ENCODE measurements at places on chromosomes 16 and 17.

DNA sequence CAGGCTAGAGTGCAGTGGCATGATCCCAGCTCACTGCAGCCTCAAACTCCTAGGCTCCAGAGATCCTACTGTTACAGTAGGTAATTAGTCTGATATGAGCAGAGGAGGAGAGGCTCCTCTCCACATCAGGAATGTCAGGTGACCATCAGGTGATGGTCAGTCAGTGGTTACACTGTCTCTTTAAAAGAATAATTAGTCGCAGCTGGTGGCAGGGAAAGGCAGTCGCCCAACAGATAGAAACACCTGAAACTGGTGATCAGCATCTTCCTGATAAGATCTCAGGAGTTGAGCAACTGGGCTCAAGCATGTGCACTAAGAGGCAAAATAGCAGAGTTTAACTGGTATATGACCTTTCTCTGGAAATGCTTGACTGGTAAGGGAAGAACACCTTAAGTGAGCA is 21.5 kb upstream of the ABCA5 start:
- no peak for DNase-seq

DNA sequence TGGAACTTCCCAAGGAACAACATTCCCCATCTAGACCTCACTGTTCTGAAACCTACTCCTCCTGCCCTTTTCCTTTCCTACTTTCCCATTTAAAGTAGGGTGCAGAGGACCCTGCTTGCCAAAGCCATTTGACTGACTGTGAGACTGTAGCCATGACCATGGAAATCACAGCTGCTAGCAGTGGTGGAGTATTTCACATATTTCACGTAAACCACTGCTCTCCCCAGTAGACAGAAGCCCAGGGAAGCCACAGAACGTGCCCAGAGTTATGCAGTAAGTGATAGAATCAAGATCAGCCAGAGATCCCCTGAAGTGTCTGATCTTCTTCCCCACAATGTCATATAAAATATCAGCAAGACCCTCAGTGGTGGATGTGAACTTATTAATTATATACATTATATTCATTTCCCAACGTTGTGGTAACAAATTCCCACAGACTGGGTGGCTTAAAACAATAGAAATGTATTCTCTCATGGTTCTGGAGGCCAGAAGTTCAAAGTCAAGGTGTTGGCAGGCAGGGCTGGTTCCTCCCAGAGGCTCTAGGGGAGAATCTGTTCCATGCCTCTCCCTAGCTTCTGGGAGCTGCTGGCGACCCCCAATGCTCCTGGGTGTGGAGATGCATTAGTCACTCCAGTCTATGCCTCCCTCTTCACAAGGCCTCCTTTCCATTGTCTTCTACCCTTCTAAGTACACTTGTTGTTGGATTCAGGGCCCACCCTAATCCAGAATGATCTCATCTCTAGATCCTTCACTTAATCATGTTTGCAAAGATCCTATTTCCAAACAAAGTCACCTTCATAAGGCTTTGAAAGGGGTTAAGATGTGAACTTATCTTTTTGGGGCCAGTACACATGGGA is 20.7 kb upstream of the PRM1 start:
- no peak for DNase-seq

GRCh38 chr16:53744449-53744848 is 40.5 kb downstream of the FTO start:
- no peak for DNase-seq

- no peak for DNase-seq
Observed at GRCh38 chr16:72811188-72811720, 236.7 kb downstream of the ZFHX3 start.

DNA sequence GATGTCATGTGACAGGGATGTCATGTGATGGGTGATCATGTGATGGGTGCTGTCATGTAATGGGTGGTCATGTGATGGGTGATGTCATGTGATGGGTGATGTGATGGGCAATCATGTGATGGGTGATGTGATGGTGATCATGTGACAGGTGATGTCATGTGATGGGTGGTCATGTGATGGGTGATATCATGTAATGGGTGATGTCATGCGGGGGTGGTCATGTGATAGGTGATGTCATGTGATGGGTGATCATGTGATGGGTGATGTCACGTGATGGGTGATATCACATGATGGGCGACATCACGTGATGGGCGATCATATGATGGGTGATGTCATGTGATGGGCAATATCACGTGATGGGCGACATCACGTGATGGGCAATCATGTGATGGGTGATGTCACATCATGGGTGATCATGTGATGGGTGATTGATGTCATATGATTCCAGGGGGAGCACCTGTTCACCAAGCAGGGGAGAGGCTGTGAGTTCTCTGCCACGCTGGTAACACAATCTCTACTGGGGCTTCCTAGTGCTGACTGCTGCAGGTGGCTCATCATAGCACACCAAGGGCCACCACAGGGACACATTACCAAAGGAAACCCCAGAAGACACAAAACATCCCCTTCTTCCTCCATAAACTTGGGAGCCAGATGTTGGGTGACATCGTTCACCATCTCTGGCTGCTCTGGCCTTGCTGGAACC is 16.5 kb downstream of the CD300LB start:
- DNase-seq: no peak

DNA sequence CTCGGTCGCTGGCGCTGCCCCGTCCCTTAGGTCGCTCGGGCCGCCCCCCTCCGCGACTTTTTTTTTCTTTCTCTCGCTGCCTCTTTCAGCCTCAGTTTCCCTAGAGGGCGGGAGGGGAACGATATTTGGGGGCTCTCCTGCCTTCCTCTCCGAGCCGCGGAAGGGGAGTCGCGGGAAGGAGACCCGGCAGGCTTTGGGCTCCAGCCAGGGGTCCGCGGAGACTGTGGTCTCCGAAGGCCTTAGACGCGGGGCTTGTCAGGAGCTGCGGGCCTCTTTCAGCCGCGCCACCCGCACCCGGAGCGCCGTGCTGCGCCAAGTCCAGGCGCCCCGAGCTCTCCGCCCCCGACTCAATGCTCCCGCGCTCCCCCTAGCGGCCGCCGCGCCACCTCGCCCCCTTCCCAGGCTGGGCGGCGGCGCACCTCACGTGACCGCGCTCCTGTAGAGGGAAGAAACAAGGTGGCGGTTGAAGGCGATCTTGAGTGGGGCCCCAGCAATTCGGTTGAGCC is at the start of gene LRRC37B:
Gene LRRC37B, plus strand, starts transcription at position 427 of the 506 bp plus-strand sequence. CDS start 14,010 bp downstream, outside the sequence.
- DNase-seq: peak; percentile 79

GRCh38 chr16:84613408-84614072 is 4.3 kb downstream of the COTL1 start:
- DNase-seq: no peak

GRCh38 chr17:80097844-80098691 is 3.3 kb upstream of the GAA start:
- no peak for DNase-seq

DNA sequence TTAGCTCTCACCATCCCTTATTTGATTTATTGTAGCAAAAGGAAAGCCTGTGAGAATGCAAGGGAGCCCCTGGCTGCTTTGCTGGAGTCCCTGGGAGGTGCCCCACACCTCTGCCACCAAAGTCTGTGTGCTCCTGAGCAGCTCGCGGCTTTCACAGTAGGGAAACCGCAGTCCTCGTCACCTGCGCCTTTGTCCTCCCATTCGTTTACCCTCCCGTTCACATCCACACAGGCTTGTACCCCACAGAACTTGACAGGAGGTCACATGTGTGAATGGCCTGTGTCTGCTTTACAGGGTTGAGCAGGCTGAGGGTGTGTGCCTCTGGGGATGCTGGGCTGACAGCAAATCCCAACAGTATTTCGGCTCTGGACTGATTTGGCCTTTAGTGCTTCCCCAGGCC is 152.5 kb downstream of the LGALS9B start:
- DNase-seq: no peak

GRCh38 chr17:81831563-81831956 is 1.5 kb downstream of the MCRIP1 start:
- no peak for DNase-seq

DNA sequence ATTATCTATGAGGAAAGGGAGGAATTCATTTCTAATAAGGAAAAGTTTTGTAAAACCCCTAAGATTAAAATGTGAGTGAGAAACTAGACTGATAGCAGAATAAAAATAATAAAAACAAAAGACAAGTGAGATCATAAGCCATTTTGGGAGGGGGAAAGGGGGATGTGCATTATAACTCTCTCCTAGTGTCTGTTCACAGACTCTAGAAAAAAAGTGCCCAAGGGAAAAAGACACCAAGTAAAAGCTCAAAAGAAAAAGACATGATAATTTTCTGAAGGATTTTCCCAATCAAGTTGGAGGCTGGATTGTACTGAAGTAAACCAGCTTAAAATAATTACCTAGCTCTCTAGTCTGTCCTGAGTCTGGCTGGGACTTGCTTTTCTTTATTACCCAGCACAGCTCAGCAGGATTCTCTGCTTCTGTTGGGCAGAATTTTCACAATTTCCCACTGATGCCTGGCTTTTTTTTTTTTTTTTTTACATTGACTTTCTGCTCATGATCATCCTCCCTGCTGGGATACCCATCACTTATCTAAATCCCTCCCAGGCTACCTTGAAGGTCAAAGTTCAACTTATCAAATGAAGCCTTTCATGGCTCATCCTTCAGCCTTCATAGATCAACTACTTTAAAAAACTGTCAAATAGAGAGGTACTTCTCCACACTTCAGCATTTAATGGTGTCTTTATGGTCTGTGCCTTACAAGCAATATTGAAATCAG is 124.2 kb upstream of the KCNJ16 start:
- DNase-seq: no peak

GRCh38 chr17:48522031-48522653 is 8.7 kb downstream of the HOXB1 start:
- no peak for DNase-seq

GRCh38 chr16:66147291-66147690 is 219.2 kb upstream of the CDH5 start:
- DNase-seq: no peak

DNA sequence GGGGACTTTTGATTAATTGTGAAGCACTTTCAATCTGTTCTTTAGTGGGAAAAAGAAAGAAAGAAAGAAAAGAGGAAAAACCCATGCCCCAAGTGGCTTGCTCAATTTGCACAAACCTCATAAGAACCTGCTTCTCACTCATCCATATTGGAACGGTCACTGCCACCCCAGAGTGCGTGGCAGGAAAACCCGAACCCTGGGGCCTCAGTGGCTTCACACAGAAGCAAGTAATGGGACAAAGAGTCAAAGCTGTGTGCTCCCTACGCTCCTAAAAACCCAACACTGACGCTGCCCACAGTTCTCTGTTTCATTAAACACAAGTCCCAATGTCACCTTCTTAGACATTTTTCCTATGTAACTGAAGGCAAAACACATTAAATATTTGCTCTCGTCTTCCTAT is 1.2 kb downstream of the SLC6A4 start:
- no peak for DNase-seq

DNA sequence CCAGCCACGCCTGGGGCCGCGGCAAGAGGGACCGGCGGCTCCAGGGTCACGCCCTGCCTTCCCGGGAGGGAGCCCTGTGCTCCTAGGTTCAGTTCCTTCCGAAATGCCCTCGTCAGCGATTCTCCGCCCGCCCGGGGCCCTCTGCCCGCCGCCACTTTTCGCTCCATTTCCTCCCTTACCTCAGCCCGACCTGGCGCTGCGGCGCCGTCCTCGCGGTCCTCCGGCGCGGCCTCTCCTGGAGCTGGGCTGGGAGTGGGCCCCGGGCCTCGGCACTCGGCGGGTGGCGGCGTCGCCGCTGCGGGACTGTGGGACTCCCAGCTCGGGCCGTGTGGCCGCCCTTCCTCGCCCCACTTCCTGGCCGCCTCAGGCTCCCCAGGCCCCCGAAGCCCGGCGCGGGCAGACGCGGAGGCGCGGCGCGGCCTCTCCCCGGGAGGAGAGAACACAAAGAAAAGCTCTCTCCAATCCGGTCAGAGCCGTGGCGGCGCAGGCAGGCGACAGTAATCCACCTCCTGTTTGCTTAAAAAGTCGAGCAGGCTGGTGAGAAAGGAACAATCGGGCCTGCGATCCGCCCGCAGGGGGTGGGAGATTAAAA is 1.6 kb downstream of the BAHCC1 start:
- no peak for DNase-seq

- DNase-seq: no peak
Observed at GRCh38 chr16:73172973-73173709, 125.2 kb upstream of the ZFHX3 start.

DNA sequence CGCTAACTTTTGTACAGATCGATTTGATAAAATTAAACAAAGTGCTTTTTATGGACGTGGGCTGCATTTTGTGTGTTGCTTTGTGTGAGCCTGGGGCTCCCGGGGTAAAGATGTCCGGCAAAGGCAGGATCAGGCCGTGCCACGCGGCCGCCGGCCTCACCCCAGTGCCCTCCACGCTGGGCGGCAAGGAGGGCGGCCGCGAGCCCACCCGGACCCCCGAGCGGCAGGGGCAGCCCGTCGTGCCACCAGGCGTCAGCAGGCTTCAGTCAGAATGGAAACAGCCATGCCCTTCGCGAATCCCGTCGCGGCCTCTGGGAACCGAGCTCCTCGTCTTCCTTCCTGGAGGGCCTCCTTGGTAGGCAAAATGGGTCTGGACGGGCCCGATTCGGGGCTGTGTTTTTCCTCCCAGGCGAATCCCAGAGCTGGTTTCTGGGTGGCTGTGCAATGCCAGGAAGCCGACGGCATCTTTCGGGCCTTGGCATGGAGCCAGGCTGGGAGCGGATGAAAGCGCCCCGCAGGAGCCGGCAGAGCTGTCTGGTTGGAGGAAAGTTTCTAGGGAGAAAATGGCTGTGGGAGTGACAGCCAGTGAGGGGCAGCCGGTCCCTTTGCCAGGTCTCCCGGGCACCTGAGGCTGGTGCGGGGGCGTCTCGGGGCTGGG is 5.5 kb downstream of the SOX8 start:
- no peak for DNase-seq

DNA sequence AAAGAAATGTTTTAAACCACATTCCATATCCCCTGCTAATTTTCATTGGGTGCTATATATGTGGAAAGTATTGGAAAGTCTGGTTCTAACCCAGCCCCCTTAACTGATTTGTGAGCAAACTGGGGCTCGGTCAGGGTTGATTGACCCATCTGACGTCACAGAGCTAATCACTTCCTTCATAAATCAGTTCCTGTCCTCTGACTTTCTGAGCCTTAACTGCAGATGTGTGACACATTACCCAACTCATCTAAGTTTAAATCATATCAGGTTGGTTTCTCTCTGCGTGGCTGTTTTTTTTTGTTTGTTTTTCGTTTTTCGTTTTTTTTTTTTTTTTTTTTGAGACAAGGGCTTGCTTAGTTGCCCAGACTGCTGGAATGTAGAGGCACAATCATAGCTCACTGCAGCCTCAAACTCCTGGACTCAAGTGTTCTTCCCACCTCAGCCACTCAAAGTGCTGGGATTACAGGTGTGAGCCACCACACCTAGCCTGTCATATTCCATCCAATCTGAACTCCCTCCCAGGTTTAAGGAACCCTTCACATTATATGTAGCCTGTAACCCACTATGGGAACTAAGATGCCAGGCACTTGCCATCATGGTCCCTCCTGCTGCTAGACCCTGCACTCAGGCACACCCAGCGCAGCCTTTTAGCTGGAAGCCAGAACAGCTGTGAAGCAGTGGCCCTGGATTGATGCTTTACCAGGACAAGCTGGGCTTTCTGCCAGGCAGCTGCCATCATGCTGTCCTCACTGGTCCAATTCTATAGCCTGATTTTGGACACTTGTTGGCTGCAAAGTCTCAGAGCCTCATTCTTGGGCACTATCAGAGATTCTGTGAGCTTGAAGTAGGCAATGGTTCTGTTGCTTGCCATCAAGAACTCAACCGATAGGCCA is 6.9 kb upstream of the BPTF start:
- no peak for DNase-seq

- no peak for DNase-seq
Observed at GRCh38 chr16:26525856-26526255, 540.9 kb upstream of the C16orf82 start.
